Tibial artery (tissue), 4 donors: ENCODE measurements at places on chromosomes 13 and 19.

GRCh38 chr13:49319951-49320350 lies 72.2 kb downstream of the CDADC1 start:
- DNase-seq: no peak

DNA sequence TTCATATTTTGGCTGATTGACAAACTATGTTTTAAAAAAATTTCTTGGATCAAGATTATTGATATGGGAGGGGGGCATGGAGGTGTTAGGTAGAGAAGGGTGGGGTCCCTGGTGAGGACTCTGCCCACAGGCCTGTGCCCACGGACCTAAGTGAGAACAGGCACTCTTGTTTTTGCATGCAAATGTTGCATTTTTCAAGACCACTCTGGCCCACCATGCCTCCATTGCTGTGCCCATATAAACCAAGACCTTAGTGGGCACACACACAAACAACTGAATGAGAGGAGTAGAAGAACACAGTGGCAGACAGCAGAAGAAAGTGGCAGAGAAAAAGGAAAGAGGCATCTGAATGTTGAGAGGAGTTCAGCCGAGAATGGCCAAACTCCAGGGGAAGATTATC lies 69.6 kb upstream of the ZNF98 start:
- no peak for DNase-seq

DNA sequence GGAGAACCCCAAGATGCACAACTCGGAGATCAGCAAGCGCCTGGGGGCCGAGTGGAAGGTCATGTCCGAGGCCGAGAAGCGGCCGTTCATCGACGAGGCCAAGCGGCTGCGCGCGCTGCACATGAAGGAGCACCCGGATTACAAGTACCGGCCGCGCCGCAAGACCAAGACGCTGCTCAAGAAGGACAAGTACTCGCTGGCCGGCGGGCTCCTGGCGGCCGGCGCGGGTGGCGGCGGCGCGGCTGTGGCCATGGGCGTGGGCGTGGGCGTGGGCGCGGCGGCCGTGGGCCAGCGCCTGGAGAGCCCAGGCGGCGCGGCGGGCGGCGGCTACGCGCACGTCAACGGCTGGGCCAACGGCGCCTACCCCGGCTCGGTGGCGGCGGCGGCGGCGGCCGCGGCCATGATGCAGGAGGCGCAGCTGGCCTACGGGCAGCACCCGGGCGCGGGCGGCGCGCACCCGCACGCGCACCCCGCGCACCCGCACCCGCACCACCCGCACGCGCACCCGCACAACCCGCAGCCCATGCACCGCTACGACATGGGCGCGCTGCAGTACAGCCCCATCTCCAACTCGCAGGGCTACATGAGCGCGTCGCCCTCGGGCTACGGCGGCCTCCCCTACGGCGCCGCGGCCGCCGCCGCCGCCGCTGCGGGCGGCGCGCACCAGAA lies 1.1 kb downstream of the SOX1 start:
- DNase-seq: no peak

DNA sequence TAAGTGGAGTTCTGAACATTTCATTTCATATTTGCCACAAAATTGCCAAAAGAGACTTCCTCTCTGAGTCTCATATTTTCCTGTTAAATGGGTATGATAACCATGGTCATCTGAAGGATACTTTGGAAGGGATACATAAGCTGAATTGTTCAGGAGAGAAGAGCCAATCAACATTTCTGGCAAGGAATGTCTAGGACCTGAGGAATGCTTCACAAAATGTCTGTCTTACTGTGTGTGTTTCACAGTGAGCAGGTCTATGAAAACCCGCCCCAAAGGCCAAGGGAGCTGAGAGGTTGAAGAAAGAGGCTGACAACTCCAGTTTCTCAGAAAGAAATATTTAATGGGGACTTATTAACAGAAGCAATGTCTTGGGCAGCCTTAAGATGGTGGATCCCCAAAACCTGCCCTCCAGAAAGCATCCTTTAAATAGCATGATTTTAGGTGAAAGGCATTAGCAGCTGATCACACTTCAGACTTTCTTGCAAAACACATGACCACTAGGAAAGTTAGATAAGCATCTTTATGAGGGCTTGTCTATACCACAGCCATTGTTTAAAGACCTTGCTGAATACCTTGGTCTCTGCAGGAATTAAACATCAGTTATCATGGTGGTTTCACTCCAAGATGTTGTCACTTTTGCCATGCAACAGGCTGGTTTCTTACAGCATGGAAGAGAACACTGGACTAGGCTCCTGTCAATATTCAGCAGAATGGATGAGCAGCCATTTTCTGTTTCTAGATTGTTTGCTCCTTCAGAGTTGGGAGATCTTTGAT lies 78.9 kb downstream of the TNFSF11 start:
- DNase-seq: no peak

DNA sequence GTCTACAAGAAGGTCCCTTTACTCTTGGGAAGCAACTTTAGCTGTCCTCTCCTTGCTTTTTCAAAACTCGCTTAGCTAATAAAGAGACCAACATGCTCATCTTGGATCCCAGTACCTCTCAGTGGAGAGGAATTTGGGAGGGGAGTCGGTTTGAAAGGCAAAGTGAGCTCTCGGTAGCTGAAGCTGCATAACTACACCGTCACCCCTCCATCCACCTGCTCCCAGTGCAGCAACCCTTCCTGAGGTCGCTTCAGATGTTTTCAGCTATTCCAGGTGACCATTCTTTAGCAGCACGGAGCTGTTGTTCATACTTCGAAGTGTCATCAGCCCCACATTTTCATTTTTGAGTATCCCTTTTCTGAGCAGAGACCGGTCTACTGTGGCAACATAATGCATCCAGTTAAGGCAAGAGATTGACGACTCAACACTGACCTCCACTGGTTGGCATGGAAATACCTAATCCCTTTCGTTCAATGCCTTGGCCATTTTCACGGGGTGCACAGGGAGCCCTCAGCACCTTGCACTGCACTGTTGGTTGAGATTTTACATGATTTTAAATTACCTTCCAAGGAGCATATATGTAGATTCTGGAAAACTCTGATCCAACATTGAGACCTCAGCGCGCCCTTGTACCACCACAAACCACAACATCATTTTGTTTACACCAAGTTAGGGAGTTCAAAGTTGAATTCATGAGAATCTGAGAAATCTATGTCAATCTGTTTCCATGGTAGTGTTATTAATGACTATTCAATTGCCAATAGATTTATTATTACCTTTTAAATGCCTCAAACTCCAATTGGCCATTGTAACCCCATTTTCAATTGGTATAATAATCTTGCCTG lies 42.2 kb downstream of the DLEU7 start:
- DNase-seq: peak; percentile 37

DNA sequence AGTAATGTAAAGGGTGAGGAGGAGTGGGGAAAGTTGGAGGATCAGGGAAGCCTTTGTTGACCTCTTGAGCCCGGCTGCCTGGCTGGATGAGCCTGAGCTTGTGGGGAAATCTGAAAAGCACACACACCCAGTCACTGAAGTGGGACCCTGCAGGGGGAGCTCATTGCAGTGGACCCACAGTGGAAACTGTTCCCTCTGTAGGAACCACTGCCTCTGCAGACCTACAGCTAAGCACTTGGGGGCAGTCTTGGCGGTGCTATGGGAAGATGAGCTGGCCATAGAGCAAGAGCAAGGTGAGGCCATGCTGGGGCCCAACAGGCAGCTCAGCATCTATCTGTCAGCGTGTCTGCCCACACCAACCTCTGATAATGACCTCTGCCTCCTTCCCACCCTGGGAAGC lies 294.8 kb downstream of the TSHZ3 start:
- peak; percentile 23 for DNase-seq

GRCh38 chr19:43532571-43532961 lies 422 bp upstream of the ZNF575 start:
- DNase-seq: peak; percentile 85

DNA sequence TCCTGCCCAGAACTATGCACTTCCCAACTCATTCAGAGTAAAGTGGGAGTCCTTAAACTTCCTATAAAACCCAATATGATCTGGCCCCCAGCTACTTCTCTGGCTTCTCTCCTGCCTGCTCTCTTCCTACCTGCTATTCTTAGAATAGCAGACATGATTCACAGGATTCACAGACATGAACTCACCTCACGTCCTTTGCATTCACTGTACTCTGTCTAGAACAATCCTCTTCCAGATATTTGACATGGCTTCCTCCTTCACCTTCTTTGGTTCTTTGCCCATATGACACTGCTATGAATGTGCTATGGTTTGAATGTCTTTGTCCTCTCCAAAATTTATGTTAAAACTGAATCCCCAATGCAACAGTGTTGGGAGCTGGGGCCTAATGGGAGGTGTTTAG lies 154.9 kb downstream of the UGGT2 start:
- DNase-seq: no peak

GRCh38 chr13:21020581-21020980 lies 40.8 kb downstream of the LATS2 start:
- peak; percentile 23 for DNase-seq

DNA sequence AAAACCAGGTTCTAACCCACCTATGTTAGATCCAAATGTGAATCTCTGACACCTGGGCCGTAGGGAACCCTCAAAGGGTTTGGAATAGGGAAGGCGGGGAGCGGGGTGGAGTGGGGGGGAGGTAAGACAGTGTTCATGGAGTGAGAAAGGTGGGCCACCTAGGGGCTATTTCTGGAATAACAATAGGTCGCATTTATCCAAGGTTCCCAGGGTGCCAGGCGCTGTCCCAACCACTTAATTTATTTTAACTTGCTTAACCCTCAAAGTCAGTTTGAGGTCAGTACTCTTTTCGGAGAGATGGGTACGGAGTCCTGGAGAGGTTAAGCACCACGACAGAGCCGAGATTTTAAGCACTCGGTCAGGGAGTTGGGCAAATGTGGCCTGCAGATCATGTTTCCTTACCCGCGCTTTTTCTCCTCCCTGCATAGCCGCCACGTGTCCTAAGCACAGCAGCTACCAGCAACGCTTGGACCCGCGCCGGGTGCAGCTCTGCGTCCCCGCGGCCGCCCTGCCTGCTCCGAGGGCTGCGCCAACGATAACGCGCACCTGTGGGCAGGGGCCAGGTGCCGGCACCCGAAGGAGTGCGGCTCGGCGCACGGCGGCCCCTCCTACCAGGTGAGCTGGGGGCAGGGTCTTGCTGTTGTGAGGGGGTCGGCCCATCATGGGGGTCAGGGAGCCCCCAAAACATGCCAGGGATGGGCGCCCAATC lies 25.0 kb upstream of the FXYD3 start:
- DNase-seq: no peak

DNA sequence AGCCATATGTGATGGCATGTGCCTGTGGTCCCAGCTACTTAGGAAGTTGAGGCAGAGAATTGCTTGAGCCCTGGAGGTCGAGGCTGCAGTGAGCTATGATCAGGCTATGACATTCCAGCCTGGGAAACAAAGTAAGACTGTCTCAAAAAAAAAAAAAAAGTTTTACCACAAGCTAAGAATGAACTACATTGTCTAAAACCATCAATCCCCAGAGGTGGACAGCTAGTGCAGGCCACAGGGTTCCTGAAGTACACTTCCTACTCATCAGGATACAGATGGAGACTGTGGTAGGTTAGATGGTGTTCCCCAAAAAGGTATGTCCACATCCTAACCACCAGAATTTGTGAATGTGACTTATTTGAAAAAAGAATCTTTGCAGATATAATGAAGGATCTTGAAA lies 63.5 kb upstream of the DOCK9 start:
- no peak for DNase-seq

DNA sequence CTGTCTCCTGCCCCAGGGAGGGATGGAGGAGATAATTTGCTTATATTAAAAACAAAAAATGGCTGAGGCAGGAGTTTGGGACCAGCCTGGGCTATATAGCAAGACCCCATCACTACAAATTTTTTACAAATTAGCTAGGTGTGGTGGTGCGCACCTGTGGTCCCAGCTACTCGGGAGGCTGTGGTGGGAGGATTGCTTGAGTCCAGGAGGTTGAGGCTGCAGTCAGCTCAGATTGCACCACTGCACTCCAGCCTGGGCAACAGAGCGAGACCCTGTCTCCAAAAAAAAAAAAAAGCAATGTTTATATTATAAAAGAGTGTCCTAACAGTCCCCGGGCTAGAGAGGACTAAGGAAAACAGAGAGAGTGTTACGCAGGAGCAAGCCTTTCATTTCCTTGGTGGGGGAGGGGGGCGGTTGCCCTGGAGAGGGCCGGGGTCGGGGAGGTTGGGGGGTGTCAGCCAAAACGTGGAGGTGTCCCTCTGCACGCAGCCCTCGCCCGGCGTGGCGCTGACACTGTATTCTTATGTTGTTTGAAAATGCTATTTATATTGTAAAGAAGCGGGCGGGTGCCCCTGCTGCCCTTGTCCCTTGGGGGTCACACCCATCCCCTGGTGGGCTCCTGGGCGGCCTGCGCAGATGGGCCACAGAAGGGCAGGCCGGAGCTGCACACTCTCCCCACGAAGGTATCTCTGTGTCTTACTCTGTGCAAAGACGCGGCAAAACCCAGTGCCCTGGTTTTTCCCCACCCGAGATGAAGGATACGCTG lies 184.0 kb downstream of the KDM4B start:
- no peak for DNase-seq

DNA sequence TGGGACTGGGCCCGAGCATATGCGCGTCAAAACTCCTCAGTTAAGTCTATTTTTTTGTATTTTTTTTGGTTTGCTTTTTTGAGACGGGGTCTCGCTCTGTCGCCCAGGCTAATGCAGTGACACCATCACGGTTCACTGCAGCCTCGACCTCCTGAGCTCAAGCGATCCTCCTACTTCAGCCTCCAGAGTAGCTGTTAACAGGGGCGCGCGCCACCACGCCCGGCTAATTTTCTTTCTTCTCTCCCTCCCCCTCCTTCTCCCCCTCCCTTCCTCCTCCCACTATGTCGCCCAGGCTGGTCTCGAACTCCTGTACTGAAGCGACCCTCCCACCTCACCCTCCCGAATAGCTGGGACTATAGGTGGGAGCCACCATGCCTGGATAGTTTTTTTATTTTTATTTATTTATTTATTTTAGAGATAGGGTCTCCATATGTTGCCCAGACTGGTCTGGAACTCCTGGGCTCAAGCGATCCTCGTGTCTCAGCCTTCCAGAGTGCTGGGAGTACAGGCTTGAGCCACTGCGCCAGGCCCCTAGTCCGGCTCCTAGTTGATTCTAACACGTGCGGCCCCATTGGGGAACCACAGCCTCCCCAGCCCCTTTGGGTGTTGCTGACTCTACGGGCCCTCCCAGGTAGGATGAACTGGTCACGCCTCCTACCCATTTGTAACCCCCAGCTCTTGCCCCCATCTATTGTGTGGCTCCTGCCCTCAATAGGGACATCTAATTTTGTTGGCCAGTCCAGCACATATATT lies 806 bp upstream of the ZNF837 start:
- DNase-seq: no peak

- DNase-seq: no peak
Measured at GRCh38 chr13:29073755-29074154, 253.6 kb downstream of the MTUS2 start.

GRCh38 chr13:114088234-114088633 lies 44.2 kb downstream of the RASA3 start:
- peak; percentile 31 for DNase-seq

GRCh38 chr13:28035146-28035782 lies 46.8 kb upstream of the URAD start:
- no peak for DNase-seq

- no peak for DNase-seq
Measured at GRCh38 chr19:7426986-7427385, 61.8 kb downstream of the PEX11G start.

GRCh38 chr13:42348576-42348975 lies 76.6 kb downstream of the AKAP11 start:
- no peak for DNase-seq
